Epithelial cell of proximal tubule (primary cell): ENCODE measurements at places on chromosomes 4 and X. TPM values are rescaled to one million over a fixed set of nuclear protein-coding genes. Genes with fewer than 3 reads are reported as not detected.

Gene PNMA5
- total RNA-seq, result not detected in 2 replicates

Gene MBNL3
- total RNA-seq, result 6.3 and 8.4 TPM in 2 replicates

Gene WDR17
- 0.17 and 0.58 TPM in 2 replicates for total RNA-seq

Gene GAGE2A
- not detected in 2 replicates for total RNA-seq

Gene CXCL10
- total RNA-seq, result 0.29 TPM in 1 of 2 replicates, not detected in the other

Gene KLF8
- 0.43 and 1.5 TPM in 2 replicates for total RNA-seq

Gene CENPE
- 23.4 and 24.3 TPM in 2 replicates for total RNA-seq

Gene OPRPN
- not detected in 2 replicates for total RNA-seq

Gene SULT1E1
- total RNA-seq, result 0.43 TPM in 1 of 2 replicates, not detected in the other

Gene MID2
- 6.1 and 11.0 TPM in 2 replicates for total RNA-seq

Gene VAMP7
- 31.2 and 32.4 TPM in 2 replicates for total RNA-seq

Gene ZNF674
- 0.75 and 2.0 TPM in 2 replicates for total RNA-seq

Gene THOC2
- 42.2 and 47.4 TPM in 2 replicates for total RNA-seq

Gene UCHL1
- 1,473 and 2,223 TPM in 2 replicates for total RNA-seq

Gene RHOXF1
- not detected in 2 replicates for total RNA-seq
